ENCODE measurements at places on chromosomes 6 and 20.

DNA sequence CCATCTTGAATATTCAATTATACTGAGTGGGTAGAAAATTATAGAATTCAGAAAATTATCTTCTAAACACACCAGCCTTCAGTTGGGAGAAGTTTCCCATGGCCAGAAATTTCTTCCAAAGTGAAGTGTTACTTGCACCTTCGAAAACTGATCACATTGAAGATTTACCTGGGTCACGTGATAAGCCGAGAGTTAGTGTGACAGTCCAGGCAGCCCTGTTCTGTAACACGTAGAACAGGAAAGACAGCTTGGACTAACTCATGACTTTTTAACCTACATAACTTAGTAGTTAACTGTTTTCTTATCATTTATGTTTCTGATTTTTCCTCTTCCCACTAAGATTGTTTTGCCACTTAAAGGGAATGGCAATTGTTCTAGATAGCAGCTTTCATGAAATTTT, 118.3 kb upstream of the MTHFD1L start:
- no peak for DNase-seq

- no peak for DNase-seq
These were observed 19.5 kb upstream of the RPS10 start for GRCh38 chr6:34445313-34445860.

DNA sequence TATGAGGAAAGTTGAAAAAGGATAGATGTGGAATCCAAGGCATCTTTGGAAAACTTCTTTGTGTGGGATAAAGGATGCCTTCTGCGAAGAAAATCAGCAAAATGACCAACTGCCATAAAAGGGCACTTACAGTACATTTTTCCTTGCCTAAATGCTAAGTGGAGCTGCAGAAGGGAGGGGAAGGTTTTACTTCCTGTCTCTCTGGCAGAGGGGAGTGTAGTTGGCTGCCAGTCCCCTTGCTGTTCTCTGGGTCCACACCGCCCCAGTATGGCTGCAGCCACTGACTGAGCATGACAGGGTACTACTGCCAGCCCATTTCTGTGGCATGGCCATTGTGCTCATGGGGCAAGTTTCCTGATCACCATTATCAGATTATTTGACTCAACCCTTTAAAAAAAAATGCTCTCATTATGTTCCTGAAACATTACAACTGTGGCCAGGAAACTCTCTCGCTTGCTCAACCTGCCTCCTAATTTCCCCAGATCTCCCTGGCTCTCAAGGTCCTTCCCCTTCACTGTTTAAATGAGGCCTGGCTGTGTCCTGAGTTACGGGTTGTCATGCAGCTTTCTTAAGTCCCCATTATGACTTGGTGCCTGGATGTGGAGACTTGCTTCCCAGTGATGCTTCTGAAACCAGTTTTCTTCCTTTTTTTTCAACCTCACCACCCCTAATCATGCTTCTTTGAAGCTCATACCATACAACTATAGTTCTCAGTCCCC, 34.5 kb upstream of the FAM184A start:
- no peak for DNase-seq

- no peak for DNase-seq
These were observed 134.5 kb downstream of the PRND start for GRCh38 chr20:4856022-4856755.

DNA sequence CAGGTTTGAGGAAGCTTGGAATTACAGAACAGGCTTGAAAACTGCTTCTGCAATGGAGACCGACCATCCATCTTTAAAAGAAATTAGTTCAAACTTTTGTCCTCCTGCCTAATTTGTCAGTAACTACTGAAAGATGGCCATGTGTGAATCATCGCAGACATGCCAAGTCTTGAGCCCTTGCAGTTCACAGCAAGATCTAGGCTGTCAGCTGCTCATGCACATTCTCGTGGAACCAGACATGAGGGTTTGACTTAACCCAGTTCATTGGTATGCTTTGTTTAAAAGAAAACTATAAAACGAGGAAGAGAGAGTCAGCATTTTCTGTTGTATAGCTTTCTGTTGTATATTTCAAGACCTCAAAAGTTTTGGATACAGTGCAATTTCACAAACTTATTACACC, 74.0 kb upstream of the SAMD5 start:
- DNase-seq: no peak

DNA sequence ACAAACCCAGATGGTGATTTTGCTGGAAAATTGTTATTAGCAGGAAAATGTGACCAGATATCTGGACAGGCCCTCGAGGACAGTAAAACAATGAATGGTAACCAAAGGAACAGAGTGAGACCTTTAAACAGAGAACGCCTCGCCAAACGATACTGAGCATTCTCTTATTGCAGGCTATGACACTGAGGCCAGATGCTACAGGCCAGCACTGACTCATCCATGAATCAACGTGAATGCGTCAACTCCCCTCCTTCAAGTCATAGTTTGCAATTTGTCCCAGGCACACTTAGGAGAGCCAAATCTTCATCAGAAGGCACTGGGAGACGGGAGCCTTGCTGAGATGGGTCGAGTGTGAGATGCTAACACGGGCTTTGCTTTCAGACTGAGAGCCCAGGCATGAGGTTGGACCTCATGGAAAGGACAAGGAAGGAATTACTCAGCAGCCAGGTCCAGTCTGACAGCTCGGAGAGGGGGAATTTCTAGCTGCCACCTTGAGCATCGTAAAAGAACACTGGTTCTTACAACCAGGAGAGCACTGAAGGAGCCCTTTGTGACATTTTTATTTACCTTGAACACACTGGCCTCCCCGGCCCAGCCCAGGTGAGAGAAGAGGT, 60.7 kb downstream of the BMP7 start:
- DNase-seq: no peak

DNA sequence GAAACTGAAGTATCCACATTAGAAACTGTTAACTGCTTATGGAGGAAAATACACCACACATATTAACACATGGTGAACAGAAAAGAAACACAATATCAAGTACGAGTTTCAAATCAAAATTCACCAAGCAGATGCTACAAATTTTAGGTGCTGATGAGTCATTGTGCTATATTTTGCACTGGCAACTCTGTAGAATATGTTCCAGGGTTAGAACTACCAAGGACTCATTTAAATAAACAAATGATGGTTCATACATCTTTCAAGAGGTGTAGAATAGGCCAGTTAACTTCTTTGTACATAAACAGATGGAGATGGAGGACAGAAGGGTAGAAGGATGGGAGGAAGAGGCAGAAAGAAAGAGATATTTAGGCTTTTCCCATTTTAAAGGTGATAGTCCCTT, 184.9 kb downstream of the ARHGAP18 start:
- DNase-seq: no peak

GRCh38 chr6:71383901-71384489, 95.4 kb downstream of the OGFRL1 start:
- no peak for DNase-seq

- DNase-seq: no peak
These were observed 219.3 kb upstream of the THBS2 start for GRCh38 chr6:169472786-169473416.

- no peak for DNase-seq
These were observed 313.2 kb upstream of the RNF24 start for GRCh38 chr20:4328541-4328940.

DNA sequence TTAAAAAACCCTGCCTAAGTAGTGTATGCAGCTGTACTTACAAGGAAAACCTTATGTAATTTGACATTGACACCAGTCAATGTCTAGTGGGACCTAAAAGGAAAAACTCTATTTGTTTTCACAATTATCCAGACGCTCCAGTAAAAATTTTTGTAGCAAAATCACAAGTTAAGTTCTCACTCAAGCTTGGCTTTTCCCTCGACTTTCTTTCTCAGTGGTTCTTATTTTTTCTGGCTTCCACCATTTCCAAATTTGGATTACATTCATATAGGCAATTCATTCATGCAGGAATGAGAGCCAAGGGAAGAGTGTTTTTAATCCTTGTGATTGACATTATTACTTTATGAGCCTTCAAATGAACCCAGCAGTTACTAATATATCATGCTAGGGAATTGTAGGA, 66.0 kb upstream of the ADGRG6 start:
- no peak for DNase-seq

- DNase-seq: no peak
These were observed 118.4 kb upstream of the TRAF3IP2 start for GRCh38 chr6:111724039-111724438.

- DNase-seq: no peak
These were observed 288.1 kb upstream of the MAP3K7 start for GRCh38 chr6:90874931-90875330.

GRCh38 chr6:24836109-24836508, 37.4 kb upstream of the ARMH2 start:
- DNase-seq: no peak

GRCh38 chr6:63814459-63814858, 178.9 kb downstream of the PHF3 start:
- DNase-seq: no peak

GRCh38 chr6:17710331-17710730, 3.6 kb upstream of the NUP153 start:
- DNase-seq: no peak

DNA sequence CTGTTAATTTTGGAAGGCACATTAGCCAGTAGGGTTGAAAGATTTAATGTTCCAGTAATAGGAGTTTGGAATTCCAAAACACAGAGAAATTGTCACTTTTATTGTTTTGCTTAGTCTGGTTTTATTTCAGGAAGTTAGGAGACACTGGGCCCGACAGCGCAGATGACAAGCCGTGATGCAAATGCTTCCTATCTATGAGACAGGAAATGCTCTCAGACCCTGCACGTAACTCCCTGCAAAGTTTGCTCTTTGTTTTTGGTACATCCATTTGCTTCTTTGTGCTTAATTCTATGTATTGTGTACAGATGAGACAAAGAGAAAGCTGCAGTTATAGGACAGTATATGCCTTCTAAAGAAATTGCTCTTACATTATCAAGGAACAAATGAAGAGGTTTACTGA, 201.6 kb upstream of the SGK1 start:
- no peak for DNase-seq

GRCh38 chr6:102895683-102896082, 1502.2 kb downstream of the GRIK2 start:
- DNase-seq: no peak

DNA sequence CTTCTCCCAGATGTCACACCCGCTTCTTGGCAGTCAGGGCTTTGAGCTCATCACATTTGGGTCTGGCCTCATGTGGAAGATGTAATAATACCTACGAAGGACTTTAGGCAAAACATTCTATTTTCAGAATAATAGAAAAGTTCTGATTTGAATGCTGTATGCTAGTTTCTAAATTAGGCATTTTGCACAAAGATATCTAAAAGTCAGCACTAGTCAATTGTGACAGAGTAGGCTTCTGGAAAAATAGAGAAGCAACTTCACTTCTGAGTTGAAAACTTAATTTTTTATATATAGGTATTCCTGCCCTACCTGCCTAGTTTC, 38.3 kb upstream of the CD2AP start:
- DNase-seq: no peak

- no peak for DNase-seq
These were observed 3.8 kb upstream of the PIGU start for GRCh38 chr20:34680586-34681175.

DNA sequence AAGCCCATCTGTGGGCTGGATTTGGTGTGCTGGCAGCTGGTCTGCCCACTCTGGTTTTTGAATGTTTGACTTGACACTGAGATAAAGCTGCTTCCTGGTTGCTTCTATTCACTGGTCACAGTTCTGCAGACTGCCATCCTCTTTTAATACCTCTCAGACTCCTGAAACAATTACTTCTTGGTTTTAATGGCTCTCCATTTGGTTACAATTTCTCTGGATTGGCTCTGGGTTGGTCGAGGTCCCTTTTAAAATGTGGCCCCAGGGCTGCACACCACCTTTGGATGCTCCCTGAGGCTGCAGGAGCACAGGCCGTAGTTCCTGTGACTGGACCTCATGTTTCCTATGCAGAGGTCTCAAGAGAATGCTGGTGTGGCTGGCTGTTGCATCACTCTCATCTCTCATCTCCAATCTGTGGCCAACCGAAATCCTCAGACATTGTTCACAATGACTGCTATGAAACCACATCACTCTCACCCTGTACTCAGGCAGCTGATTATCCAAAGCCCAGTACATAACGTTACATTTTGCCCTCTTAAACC, 98.5 kb downstream of the INSM1 start:
- no peak for DNase-seq

DNA sequence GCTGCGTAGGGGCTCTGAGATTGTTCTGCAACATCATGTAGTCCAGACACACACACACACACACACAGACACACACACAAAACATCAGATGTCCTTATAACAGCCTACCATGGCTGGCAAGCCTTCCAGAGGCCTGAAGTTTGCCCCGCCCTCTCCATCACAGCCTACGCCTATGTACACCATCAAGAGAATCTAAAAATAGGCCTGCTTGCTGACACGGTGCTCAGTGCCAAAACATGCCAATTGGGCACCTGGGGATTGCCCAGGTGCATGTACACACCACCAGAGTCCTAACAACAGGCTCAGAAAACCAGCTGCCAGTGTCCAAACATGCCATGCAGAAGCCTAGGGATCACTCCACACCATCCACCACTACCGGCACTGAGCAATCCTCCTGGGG, 391.7 kb upstream of the SPTLC3 start:
- DNase-seq: no peak

- DNase-seq: no peak
These were observed 558.2 kb downstream of the CDH26 start for GRCh38 chr20:60516442-60516841.

GRCh38 chr6:39215640-39216158, 13.6 kb downstream of the KCNK5 start:
- no peak for DNase-seq

GRCh38 chr6:113636357-113636824, 220.8 kb upstream of the MARCKS start:
- no peak for DNase-seq

DNA sequence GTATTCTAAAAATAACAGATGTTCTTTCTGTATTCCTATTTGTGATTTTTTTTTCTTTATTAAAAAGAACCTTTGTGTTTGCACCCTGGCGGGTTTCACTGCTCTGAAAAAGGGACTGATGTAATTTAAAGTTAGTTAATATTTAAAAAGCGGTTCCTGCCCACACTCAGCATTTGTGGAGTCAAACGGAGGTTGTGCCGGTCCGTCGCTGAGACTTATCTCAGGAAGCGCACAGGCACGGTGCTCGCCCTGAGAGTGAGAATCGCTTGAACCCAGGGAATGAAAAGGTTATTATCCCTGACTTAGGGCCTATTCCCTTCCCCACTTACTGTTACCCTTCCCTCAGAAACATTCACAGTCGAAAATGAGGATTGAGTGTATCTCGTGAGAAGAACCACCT, 366.7 kb downstream of the THBS2 start:
- DNase-seq: no peak

DNA sequence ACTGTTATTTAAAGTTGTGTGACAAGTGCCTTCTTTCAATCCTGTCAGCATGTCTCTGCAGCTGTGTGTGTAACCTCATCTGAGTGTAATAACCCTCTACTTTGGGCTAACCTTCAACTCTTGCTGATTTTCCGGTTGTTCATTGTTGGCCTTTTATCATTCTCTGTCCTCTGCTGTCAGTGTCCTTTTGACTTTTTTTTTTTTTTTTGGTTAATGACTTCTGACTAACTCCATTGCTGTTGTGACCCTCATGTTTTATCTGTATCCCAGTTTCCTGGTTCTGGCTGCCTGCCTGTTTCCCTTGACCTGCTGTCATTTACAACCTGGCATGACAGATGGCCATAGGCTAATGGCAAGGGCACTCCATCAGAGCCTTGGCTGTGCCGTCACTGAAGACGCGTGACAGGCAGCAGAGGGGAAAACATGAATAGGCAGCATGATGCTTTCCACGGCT, 145.7 kb upstream of the MAN1A1 start:
- no peak for DNase-seq

GRCh38 chr6:53578371-53578770, 33.5 kb upstream of the GCLC start:
- DNase-seq: no peak

GRCh38 chr20:32906200-32906599, 47.5 kb downstream of the EFCAB8 start:
- DNase-seq: no peak

- DNase-seq: peak; percentile 9
These were observed 26.2 kb downstream of the SLCO4A1 start for GRCh38 chr20:62668441-62669027.
